ENCODE measurements at places on chromosomes 16 and 17. TPM values are rescaled to one million over a fixed set of nuclear protein-coding genes. Genes with fewer than 3 reads are reported as not detected.

The FOXL1 gene
- total RNA-seq: 3.9 TPM

The ADAM11 gene
- total RNA-seq: 0.04 TPM

The CA4 gene
- 7.2 TPM for total RNA-seq

The SMIM36 gene
- total RNA-seq: not detected

The SULT1A2 gene
- not detected for total RNA-seq

The BAHCC1 gene
- 2.5 TPM for total RNA-seq

The CALB2 gene
- 0.31 TPM for total RNA-seq

The ABI3 gene
- total RNA-seq: 2.6 TPM

The NPIPA2 gene
- total RNA-seq: not detected

The PRSS33 gene
- total RNA-seq: not detected

The ITGA2B gene
- not detected for total RNA-seq

The CLEC3A gene
- total RNA-seq: not detected

The FBXL16 gene
- not detected for total RNA-seq

The RAB26 gene
- 1.3 TPM for total RNA-seq

The TRAPPC2L gene
- 27.9 TPM for total RNA-seq

The C17orf67 gene
- not detected for total RNA-seq

The RDM1 gene
- total RNA-seq: not detected

The CIBAR2 gene
- not detected for total RNA-seq

The DLX4 gene
- not detected for total RNA-seq

The DRC3 gene
- 0.81 TPM for total RNA-seq

The CDH11 gene
- total RNA-seq: 9.1 TPM

The SMIM5 gene
- total RNA-seq: 0.22 TPM

The HBA1 gene
- not detected for total RNA-seq

The NETO2 gene
- 5.9 TPM for total RNA-seq

The NPIPA8 gene
- 14.8 TPM for total RNA-seq

The C16orf86 gene
- 8.5 TPM for total RNA-seq

The SULT1A1 gene
- 6.6 TPM for total RNA-seq

The GNG13 gene
- total RNA-seq: not detected

The KRTAP3-1 gene
- not detected for total RNA-seq

The ENPP7 gene
- not detected for total RNA-seq

The C16orf46 gene
- 0.88 TPM for total RNA-seq

The IQCK gene
- 8.3 TPM for total RNA-seq

The C16orf54 gene
- total RNA-seq: not detected

The MYO15A gene
- total RNA-seq: 0.04 TPM

The MYOCD gene
- total RNA-seq: 0.46 TPM

The CACNA1H gene
- total RNA-seq: 4.0 TPM

The REXO5 gene
- 3.1 TPM for total RNA-seq

The SPN gene
- total RNA-seq: not detected

The LITAFD gene
- total RNA-seq: not detected

The CD300E gene
- total RNA-seq: 0.26 TPM

The CHST5 gene
- total RNA-seq: not detected

The NR1D1 gene
- 16.0 TPM for total RNA-seq

The NLGN2 gene
- total RNA-seq: 4.2 TPM

The OR3A3 gene
- total RNA-seq: not detected

The CYGB gene
- 8.2 TPM for total RNA-seq

The COPRS gene
- 51.5 TPM for total RNA-seq

The KRT16 gene
- not detected for total RNA-seq

The LPO gene
- total RNA-seq: not detected

The AOC3 gene
- total RNA-seq: 2.2 TPM

The PDE6G gene
- total RNA-seq: not detected

The CLEC18B gene
- 2.7 TPM for total RNA-seq

The NPIPA5 gene
- total RNA-seq: 16.7 TPM

The RTN4RL1 gene
- total RNA-seq: 1.7 TPM

The ARHGDIG gene
- 1.4 TPM for total RNA-seq

The SENP3 gene
- total RNA-seq: 66.5 TPM

Data from gastrocnemius medialis (tissue), 4 donors.